ENCODE measurements at places on chromosomes 6 and 20.

- DNase-seq, result no peak
- H3K27ac ChIP-seq, result no peak overlapping the region
- H3K36me3 ChIP-seq, result peaks cover 11% of the 10 kb centered on the region
- H3K4me1 ChIP-seq, result peaks cover 11% of the 10 kb centered on the region
- no peak overlapping the region for H3K4me3 ChIP-seq
These were observed 7.2 kb downstream of the AGPAT4 start for GRCh38 chr6:161266513-161267230.

DNA sequence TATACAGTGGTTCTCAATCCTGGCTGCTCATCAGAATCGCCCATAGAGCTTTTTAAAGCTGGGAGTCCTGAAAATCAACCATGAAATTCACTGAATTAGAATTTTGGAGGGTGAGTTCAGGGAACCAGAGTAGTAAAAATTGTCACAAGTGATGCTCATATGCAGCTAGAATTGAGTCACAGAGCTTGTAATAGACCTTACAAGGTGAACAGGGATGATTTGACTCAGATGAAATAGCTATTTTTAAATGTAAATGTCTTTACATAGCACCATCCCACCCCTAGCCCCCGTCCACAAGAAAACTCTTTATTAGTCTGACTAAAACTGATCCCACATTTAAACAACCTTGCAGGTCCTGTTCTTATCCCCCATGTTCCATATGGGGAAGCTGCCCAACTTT is 531.7 kb downstream of the LMBRD1 start:
- no peaks in the 10 kb centered on the region for H3K4me1 ChIP-seq
- no peak overlapping the region for H3K4me3 ChIP-seq
- H3K27ac ChIP-seq, result no peak overlapping the region
- peaks cover 68% of the 10 kb centered on the region for H3K27me3 ChIP-seq

- peaks cover 17% of the 10 kb centered on the region for H3K4me1 ChIP-seq
- H3K27me3 ChIP-seq, result no peaks in the 10 kb centered on the region
- H3K36me3 ChIP-seq, result no peaks in the 10 kb centered on the region
- no peak overlapping the region for H3K4me3 ChIP-seq
- DNase-seq, result no peak
- H3K27ac ChIP-seq, result no peak overlapping the region
These were observed 243.1 kb upstream of the FLRT3 start for GRCh38 chr20:14580418-14581074.

DNA sequence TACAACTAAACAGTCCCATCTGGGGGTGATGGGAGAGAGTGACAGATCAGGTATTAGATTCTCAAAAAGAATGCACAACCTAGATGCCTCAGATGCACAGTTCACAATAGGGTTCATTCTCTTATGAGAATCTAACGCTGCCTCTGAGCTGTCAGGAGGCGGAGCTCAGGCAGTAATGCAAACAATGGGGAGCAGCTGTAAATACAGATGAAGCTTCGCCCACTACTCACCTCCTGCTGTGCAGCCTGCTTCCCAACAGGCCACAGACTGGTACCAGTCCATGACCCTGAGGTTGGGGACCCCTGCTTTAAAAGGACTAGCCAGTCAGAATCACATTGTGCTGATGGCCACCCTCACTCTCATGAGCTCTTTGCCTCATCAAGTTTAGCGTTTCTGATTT is 247.0 kb upstream of the KCNQ5 start:
- peaks cover 37% of the 10 kb centered on the region for H3K27me3 ChIP-seq
- DNase-seq, result no peak
- H3K4me1 ChIP-seq, result no peaks in the 10 kb centered on the region
- no peak overlapping the region for H3K27ac ChIP-seq

- no peak overlapping the region for H3K27ac ChIP-seq
- DNase-seq, result no peak
- H3K4me1 ChIP-seq, result no peaks in the 10 kb centered on the region
- no peak overlapping the region for H3K4me3 ChIP-seq
- H3K36me3 ChIP-seq, result no peaks in the 10 kb centered on the region
These were observed 32.1 kb upstream of the IRF4 start for GRCh38 chr6:359261-360035.

- H3K27me3 ChIP-seq, result no peaks in the 10 kb centered on the region
- H3K4me3 ChIP-seq, result no peak overlapping the region
- DNase-seq, result no peak
- H3K4me1 ChIP-seq, result peaks cover 5% of the 10 kb centered on the region
- no peak overlapping the region for H3K27ac ChIP-seq
These were observed 212.1 kb downstream of the BTBD9 start for GRCh38 chr6:38427492-38428210.

GRCh38 chr6:43621078-43621835 is 7.8 kb downstream of the GTPBP2 start:
- no peak overlapping the region for H3K4me3 ChIP-seq
- peaks cover 67% of the 10 kb centered on the region for H3K36me3 ChIP-seq
- H3K27me3 ChIP-seq, result no peaks in the 10 kb centered on the region
- H3K4me1 ChIP-seq, result peaks cover 17% of the 10 kb centered on the region

- no peak overlapping the region for H3K4me3 ChIP-seq
- H3K27me3 ChIP-seq, result no peaks in the 10 kb centered on the region
- H3K4me1 ChIP-seq, result no peaks in the 10 kb centered on the region
- no peak for DNase-seq
These were observed 118.3 kb upstream of the GGTLC1 start for GRCh38 chr20:24106801-24107445.

- peaks cover 26% of the 10 kb centered on the region for H3K4me1 ChIP-seq
- H3K36me3 ChIP-seq, result no peaks in the 10 kb centered on the region
- peak; percentile 99 for DNase-seq
- H3K4me3 ChIP-seq, result peak overlapping the region; percentile 61
- no peaks in the 10 kb centered on the region for H3K27me3 ChIP-seq
- peak overlapping the region; percentile 94 for H3K27ac ChIP-seq
These were observed 18.1 kb downstream of the TUBB2B start for GRCh38 chr6:3209114-3210023.
